ENCODE measurements at places on chromosomes 2 and 18. TPM values are rescaled to one million over a fixed set of nuclear protein-coding genes. Genes with fewer than 3 reads are reported as not detected.

The FAP gene
- 1.3 TPM for total RNA-seq

DNA sequence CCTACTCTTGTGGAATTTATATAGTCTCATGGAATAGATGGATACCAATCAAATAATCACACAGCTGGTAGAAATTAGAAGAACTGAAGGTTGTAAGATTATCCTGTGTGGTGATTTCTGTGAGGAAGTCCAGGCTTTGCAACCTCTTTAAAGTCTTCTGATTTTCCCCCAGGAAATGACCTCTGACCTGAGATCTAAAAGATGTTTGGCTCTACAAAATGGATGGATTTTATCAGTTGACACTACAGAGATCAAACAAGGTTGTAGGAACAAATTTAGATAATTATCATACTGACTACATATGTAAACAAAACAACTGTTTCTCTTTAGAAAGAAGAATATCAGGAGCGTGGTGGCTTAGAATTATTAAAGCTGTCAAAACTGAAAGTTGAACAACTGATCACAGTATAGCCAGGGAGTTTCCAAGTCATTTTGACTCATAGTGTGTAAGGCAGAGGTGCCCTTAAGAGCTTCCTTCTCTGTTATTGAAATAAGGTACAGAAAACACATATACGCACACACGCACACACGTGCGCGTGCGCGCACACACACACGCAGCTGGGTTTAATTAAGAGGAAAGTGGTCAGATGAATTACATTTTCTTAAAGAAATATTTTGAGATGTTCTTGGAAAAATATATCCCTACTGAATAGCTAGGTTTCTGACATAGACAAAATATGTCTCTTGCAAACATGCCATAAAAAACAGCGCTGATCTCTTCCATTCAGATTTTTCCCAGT is 35.5 kb upstream of the PELI1 start:
- DNase-seq = no peak

GRCh38 chr2:126659562-126660467 is 3.9 kb downstream of the GYPC start:
- no peak for DNase-seq

- no peak for DNase-seq
Observed at GRCh38 chr18:39521164-39521563, 1955.6 kb upstream of the CELF4 start.

The AQP12B gene
- not detected for total RNA-seq

GRCh38 chr2:17306706-17307105 is 211.5 kb downstream of the RAD51AP2 start:
- DNase-seq = no peak

GRCh38 chr2:54559593-54560145 is 103.5 kb downstream of the SPTBN1 start:
- DNase-seq = peak; percentile 80

DNA sequence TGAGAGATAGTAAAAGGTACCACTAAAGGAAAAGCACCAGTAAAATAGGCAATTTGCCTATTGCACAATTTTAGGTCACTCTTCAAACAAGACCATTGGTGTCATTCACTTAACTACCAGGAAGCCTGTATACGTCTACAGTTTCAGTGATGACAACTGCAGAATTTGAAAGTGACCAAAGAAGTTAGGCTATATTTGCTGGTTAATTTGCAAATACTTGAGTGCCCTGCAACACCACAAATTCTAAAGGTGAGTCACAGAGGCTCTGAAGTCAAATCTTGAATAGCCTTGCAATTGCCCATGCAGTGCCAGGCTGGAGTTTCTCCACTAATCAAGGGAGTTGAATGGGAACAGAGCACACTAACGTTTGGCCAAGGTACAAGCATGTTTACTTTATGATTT is 128.7 kb upstream of the CCDC68 start:
- no peak for DNase-seq

The TRABD2A gene
- total RNA-seq = 0.25 TPM

The GALM gene
- total RNA-seq = 8.0 TPM

The POTEI gene
- 0.26 TPM for total RNA-seq

DNA sequence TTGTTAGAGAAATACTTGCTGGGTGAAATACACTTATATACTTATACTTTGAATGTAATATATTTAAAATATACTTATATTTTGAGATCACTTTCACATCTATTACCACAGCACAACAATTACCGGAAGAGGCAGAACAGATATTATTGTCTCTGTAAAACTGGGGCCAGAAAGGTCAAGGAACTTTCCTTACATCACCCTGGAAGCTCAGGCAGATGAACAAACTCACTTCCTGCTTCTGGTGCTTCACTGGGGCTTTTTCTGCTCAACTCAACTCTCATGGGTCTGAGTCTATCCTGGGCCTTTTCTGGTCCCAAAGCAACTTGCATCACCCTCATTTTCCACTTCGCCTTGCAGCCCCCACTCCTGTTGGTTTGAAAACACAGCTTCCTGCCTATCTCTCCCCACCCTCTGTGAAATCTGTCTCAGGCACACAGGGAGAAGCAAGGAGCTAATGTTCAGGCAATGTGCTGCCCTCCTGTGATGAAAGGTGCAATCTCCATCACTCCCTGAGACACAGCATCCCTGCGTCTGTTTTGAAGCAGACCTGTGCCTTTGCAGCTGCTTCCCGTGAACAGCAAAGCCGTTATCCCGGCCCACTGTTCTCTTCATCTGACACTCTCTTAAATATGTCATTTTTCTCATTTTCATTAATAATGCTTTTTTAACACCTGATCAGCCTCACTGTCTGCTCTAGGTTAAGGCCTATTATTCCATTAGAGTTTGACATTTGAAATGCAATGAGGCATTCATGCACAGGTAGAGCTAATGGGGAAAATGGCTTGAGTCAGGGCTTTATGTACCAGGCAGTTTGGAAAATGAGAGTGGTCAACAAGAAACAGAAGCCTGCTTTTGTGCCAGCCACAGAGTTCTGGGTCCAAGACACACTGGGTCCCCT is 251.9 kb upstream of the CHAC2 start:
- DNase-seq = no peak

All from dermis microvascular lymphatic vessel endothelial cell (primary cell).